SHP77 treated with DMSO at 0.1 percent for 48 hours (cell line): ENCODE measurements at places on chromosomes 3 and 15.
A peak's percentile ranks its signal among the peaks of the same experiment; 100 is the strongest.

DNA sequence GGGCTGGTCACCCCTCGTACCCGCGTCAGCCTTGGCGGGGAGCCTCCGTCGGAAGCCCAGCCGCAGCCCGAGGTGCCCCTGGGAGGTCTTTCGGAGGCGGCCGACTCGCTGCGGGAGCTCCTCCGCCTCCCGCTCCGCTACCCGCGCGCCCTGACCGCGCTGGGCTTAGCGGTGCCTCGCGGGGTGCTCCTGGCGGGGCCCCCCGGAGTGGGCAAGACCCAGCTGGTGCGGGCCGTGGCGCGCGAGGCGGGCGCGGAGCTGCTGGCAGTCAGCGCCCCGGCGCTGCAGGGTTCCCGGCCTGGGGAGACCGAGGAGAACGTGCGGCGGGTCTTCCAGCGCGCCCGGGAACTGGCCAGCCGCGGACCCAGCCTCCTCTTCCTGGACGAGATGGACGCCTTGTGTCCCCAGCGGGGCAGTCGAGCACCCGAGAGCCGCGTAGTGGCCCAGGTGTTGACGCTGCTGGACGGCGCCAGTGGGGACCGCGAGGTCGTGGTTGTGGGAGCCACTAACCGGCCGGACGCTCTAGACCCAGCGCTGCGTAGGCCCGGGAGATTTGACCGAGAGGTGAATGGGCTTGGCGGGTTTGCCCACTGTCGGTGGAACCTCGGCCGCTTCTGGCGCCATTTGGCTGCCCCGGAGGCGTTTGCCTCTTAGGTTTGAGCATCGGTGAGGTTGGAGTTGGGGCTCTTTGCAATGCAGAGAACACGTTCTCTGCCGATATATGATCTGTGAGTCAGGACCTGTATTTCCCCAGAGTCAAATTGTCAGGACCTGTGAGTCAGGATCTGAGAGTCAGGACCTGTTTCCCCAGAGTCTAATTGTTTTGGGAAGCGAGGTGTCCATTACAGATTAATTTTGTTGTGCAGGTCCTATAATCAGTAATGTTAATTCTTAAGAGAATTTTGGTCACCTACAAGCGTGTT is 24.9 kb upstream of the GATM start:
- no peak for DNase-seq

DNA sequence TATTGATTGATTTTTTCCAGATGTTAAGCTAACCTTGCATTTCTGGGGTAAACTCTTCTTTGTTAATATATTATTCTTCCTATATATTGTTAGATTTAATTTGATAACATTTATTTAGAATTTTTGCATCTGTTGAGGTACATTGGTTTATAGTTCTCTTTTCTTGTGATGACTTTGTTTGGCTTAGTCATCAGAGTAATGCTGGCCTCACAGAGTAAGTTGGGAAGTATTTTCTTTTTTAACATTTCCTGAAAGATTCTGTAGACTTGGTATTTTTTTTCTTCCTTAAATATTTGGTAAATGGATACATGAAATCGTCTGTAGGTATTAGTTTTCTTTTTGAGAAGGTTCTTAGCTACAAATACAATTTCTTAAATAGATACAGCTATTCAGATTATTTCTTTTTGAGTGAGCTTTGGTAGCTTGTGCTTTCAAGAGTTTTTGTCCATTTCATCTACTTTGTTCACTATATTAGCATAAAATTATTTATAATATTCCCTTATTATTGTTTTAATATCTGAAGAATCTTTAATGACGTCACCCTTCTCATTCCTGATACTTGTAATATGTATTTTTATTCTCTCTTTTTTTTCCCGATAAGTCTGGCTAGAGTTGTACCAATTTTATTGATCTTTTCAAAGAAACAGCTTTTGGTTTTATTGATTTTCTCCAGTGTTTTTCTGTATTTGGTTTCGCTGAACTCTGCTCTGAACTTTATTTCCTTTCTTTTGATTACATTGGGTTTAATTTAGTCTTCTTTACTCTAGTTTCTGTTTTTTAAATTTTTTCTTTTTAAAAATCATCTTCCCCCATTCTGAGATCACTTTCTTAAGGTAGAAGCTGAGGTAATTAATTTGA is 6.5 kb upstream of the HPS3 start:
- DNase-seq, result no peak

DNA sequence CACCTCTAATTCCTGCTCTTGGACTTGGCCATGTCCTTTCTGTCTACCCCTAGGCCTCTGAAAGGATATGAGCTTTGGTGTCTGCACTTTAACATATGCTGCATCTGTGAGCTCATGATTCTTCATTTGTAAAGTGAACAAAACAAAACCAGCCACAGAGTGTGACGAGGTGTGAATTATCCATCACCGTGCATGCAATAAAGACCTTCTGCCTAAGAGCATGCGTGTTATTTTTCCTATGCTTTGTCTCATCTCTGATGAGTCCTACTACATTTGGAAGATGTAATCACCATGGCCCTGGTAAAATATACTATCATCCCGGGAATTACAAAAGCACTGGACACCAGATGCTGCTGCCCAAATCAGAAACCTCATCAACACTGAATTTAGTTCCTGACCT is 103.5 kb upstream of the KCNAB1 start:
- DNase-seq, result no peak

DNA sequence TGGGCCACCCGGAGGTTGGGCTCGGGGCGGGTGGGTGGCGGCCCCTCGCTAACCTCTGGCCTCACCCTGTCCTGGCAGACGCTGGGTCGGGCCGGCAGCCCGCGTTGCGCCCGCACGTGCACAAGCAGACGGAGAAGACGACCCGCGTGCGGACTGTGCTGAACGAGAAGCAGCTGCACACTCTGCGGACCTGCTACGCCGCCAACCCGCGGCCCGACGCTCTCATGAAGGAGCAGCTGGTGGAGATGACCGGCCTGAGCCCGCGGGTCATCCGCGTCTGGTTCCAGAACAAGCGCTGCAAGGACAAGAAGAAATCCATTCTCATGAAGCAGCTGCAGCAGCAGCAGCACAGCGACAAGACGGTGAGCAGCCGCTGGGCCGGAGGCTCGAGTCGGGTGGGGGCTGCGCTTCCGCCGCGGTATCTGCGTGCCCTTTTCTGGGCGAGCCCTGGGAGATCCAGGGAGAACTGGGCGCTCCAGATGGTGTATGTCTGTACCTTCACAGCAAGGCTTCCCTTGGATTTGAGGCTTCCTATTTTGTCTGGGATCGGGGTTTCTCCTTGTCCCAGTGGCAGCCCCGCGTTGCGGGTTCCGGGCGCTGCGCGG is 3.7 kb downstream of the ISL2 start:
- no peak for DNase-seq

GRCh38 chr3:14598143-14598569 is 53.4 kb upstream of the CCDC174 start:
- no peak for DNase-seq

- DNase-seq, result no peak
Measured at GRCh38 chr3:29696311-29696710, 415.4 kb downstream of the RBMS3 start.

DNA sequence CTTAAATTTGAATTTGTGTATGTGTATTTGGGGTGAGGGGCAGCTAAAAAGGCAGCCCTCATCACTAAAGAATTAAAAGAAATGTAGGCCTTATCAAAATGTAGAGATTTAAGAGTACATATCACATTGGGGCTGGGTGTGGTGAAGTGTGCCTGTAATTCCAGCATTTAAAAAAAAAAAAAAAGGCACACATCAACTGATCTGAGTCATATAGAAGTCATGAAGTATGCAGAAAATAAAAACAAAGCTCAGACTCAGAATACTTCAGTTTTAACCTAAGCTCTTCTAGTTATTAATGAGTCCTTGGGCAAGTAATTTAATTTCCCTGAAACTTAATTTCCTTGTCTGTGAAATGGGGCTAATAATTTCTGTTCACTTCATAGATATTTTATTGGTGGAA is 31.6 kb downstream of the SLC24A1 start:
- DNase-seq, result no peak

GRCh38 chr3:21356402-21356801 is 394.6 kb downstream of the ZNF385D start:
- DNase-seq, result no peak

GRCh38 chr3:24773798-24774197 is 279.1 kb upstream of the THRB start:
- DNase-seq, result peak; percentile 62

DNA sequence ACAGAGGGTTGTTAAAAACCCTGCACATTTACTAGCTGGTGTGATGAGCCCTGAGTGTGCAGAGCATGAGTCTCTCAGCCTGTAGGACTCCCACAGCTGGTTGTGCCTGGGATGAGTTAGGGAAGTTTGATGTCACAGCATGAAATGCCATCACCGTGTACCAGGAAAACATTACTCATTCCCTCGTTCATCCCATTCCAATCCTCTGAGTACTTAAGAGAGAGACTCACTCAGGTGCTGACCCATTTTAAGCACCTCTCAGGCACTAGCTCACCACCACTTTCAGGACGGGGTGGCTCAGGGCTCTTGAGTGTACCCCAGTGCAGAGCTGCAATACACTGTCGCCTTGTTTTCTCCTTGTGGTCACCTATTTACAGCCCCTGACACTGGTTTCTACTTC is 18.7 kb downstream of the MGLL start:
- no peak for DNase-seq

- no peak for DNase-seq
Measured at GRCh38 chr3:145900056-145900829, 260.7 kb downstream of the PLOD2 start.

- no peak for DNase-seq
Measured at GRCh38 chr3:100656945-100657344, 47.5 kb downstream of the ADGRG7 start.

GRCh38 chr3:107284612-107285011 is 92.6 kb upstream of the CCDC54 start:
- no peak for DNase-seq

- DNase-seq, result no peak
Measured at GRCh38 chr15:63896336-63897115, 62.8 kb upstream of the HERC1 start.

- DNase-seq, result no peak
Measured at GRCh38 chr15:33846862-33847261, 121.4 kb upstream of the CHRM5 start.

GRCh38 chr3:172698631-172699030 is 12.2 kb downstream of the NCEH1 start:
- no peak for DNase-seq

DNA sequence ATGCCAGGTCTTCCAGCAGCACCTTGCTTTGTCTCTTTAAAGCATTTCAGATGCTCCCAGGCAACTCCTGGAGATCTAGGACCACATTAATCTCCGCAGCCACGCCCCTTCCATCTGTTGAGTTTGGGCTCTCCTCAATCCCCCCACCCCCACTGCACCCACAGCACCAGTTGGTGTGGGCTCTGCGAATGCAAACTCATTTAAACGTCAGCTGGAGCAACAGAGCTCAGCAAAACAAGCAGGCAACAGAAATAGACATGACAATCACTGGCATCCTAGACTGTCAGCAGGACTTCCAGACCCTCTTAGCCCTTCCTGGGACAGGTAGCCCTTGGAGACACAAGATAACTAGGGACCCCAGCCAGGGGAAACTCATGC is 106.9 kb downstream of the LSM3 start:
- DNase-seq, result no peak

- DNase-seq, result no peak
Measured at GRCh38 chr3:64131725-64132469, 93.4 kb downstream of the PRICKLE2 start.

DNA sequence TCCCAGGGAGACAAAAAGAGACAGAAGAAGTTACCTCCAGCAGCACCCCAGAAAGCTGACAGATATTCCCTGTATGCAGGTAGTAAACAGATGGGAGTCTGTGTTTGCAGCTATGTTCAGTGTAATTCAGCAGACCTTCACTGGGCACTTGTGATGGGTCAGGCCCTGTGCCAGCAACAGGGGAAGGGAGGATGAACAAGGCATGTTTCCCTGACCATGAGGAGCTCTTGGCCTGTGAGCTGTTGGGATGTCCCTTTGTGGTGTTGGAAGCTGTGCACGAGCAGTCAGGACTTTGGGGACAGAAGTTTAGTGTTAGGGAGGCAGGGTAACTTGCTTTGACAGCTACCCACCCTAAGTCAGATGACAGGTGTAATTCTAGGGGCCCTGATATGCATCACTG is 106.0 kb upstream of the TRIM42 start:
- no peak for DNase-seq

GRCh38 chr3:58157700-58158099 is 53.1 kb downstream of the DNASE1L3 start:
- DNase-seq, result no peak

GRCh38 chr3:195461594-195462307 is 18.9 kb upstream of the ACAP2 start:
- no peak for DNase-seq

DNA sequence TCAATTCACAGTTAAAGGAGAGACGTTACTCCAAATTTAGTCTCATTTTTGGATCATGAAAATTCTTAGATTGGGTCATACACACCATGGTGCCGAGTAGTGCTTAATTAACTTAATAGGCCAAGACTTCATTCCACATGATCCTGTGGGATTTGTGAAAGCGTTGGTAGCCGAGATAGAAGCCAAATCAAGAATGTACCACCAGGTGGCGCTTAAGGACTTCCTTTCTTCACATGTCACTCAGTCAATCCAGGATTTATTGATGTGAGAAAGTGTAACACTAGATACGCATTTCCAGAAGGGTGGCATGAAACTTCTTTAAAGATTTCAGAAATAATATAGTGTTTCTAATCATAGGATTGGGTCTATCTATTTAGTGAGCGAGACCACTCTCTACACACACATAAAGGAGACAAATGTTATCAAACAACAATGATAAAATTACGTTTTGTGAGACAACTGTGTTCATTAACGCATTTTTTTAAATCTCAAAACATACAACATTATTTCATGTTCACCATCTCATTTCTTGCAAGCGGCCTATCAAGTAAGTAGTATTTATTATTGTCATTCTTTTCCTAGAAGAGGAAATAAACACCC is 436.1 kb downstream of the CHL1 start:
- DNase-seq, result peak; percentile 11

DNA sequence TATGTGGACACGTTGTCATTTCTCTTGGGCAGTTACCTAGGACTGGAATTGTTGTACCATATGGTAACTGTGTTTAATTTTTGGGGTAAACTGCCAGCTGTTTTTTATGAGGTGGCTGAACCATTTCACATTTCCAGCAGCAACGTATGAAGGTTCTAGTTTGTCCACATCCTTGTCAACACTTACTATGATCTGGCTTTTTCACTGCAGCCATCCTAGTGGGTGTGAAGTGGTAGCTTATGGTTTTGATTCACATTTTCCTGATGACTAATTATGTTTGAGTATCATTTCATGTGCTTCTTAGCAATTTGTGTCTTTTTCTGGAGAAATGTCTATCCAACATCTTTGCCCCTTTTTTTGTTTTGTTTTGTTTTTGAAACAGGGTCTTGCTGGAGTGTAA is 96.2 kb downstream of the VGLL4 start:
- DNase-seq, result no peak

GRCh38 chr3:114377426-114377825 is 83.6 kb downstream of the TIGIT start:
- no peak for DNase-seq

DNA sequence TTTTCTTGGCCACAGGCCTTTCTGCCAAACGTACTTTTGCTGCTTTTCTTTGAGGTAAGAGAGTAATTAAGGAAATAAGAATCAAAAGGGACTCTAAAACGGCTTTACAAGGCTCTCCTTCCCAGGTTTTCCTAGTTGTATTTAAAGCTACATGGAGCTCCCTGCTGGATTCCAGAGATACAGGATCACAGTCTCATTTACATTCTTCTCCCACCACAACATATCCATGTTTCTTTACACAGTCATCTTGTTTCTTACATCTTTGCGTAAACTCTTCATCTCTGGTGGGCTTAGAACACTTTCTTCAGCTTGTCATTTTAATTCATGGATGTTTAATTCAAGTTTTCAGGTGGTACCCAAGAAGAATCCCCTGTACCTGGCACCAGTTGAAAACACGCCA is 117.6 kb upstream of the BFSP2 start:
- no peak for DNase-seq

- no peak for DNase-seq
Measured at GRCh38 chr15:91894606-91895005, 41.1 kb downstream of the SLCO3A1 start.
